ENCODE measurements at places on chromosomes 4 and X.
A peak's percentile ranks its signal among the peaks of the same experiment; 100 is the strongest.

GRCh38 chrX:57368158-57368557 is 81.7 kb downstream of the FAAH2 start:
- DNase-seq: no peak

DNA sequence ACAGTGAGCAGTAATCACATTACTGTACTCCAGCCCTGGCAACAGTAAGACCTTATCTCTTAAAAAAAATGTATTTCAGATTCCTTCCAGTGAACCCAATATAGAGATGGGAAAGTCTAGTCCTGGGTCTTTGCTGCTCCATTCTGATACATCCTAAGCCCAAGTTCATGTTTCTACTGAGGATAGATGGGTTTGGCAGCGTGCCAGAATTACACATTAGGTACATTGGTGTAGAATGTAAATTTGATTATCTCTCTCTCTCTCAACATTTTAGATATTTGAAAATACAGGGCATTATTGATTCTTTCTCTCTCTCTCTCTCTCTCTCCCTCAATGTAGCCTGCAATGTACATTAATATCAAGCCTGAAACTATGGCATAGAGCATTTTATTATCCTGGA is 43.5 kb upstream of the ZNF330 start:
- DNase-seq: no peak

DNA sequence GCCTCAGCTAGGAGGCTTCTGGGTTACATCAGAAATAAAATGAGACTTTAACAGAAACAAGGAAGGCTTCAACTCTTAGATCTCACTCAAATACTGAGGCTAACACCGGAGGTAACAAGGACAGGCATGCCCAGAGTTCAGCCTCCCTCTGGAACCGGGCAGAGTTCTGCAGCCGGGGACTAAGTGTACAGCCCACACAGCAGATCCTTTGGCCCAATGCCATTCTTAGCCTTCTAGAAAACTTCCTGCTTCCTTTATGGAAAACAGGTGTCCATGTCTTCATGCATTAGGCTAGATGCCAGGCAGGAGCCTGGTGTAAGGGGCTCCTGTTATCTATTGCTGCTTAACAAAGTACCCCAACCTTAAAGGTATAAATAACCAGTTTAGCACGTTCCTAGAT is 369.7 kb downstream of the BCOR start:
- DNase-seq: no peak

DNA sequence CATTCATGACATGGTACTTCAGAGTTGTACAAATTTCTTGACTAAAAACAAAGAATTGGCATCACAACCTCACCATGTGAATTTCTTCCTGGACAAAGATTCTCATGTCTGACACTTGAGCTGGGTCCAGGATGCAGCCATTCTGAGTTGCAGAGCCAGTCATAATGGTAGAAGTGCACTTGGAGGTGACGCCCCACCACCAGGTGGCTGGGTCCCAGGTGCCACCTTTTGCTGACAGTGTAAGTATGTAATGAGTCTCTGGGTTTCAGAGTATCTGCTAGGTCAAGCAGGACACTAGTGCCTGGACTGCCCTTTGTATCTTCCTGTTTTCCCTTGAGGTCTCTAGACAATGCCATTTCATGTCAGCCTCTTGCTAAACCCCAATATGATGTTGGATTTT is 36.6 kb upstream of the WDR1 start:
- no peak for DNase-seq

GRCh38 chrX:118773782-118774181 is 46.4 kb downstream of the IL13RA1 start:
- no peak for DNase-seq

GRCh38 chr4:145380123-145380522 is 101.5 kb upstream of the SMAD1 start:
- no peak for DNase-seq

- no peak for DNase-seq
Observed at GRCh38 chrX:43016021-43016420, 238.1 kb upstream of the PPP1R2C start.

DNA sequence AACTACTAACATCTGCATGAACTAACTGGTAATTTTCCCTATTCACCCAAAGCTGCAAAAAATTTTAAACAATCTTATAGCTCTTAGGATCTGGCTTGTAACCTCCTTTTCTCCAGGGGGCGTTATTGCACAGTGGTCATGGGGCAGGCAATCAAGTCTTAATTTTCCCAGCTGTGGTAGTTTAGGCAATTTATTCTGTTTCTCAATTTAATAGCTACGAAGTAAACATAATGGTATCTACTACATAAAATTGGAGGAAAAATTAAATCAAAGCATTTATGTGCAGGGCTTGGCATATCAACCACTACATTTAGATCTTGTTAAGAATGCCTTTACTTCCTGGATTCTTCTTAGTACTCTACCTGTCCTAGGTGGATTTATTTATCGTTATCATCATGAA is 137.4 kb upstream of the GUCY1A1 start:
- DNase-seq: no peak

DNA sequence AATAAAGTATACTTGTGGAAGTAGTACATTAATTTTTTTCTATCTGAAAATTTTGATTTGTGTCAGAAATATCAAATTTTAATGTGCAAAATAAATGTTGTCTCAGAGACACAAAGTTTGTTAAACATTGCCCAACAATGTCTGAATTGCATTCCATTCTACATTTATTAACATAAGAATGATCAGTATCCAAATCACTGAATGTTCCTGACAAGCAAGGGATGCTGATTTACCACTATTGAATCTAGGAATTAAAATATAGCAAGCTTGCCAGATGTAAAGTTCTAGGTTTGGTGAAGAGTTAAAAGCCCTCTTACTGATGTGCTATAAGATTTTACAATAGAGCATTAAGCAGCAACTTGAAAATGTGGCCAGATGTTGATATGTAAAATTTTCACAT is 489.2 kb upstream of the CTSO start:
- DNase-seq: no peak

GRCh38 chr4:184216515-184216914 is 1.2 kb downstream of the ENPP6 start:
- DNase-seq: no peak

DNA sequence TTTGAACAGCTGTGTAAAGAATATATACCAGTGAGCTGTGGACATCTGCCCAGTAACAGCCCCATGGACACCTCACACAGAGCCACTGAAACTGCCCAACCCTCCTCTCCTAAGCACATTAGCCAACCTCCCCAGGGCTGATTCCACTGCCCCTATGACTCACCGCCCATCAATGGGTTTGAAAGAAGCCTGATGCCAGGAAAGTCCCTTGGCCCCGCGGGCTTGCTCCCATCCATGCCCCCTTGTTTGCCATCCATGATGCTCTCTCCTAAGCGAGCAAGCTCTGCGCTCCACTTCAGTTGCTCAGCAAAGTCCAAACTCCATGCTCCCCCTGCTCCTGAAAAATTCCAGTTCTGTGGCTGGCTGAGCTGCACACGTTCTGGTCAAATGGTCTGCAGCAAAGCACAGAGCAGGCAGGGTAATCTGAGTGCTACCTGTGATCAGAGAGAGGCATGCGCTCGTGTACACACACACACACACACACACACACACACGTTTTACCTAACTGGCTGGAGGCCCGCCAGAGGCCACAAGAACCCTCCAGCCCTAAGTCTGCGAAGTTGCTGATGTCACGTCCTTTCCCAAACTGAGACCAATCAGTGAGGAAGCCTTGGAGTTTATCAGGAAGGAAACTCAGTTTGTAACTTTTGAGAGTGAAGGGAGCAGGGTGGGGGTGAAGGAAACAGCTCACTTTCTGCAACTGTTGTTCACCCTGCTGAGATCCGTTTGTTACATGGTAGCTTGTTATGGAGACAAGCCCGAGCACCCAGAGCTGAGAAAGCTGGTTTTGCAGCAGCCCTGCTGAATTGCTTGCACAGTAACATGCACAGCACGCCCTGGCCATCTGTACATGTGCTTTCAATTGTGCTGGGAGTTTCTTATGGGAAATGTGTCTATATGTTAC is at the start of gene ASB9:
TSS of gene ASB9 (minus strand) at position 466 of the 904 bp plus-strand sequence. CDS start at position 257, 209 bp downstream.
- peak; percentile 96 for DNase-seq

DNA sequence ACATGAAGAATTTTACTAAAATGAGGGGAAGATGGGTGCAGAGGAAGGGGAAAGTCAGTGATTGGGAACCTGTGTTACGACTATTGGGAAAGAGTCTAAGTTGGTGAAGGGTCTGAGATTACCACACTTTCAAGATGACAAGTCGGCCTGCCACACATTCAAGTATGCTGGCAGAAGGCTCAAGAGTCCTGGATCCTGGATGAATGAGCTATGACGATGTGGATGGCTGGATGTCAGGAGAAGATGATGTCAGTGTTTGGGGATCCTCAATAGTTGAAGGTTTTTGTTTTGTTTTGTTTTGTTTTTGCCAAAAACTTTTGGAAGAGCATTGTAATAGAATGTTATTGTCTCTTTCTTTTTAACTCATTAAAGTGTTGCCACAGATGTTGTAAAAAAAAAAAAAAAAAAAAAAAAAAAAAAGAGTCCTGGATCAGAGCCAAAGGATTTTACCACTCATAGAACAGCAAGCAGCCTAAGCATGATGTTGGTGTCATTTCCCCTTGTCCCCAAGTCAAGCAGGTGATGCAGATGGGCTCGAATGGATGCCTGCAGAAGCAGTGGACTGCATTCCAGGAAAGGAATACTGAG is 120.6 kb downstream of the REELD1 start:
- DNase-seq: no peak

GRCh38 chrX:33465137-33465536 is 253.8 kb upstream of the DMD start:
- DNase-seq: no peak

- DNase-seq: no peak
Observed at GRCh38 chr4:3744901-3745300, 21.3 kb upstream of the ADRA2C start.

DNA sequence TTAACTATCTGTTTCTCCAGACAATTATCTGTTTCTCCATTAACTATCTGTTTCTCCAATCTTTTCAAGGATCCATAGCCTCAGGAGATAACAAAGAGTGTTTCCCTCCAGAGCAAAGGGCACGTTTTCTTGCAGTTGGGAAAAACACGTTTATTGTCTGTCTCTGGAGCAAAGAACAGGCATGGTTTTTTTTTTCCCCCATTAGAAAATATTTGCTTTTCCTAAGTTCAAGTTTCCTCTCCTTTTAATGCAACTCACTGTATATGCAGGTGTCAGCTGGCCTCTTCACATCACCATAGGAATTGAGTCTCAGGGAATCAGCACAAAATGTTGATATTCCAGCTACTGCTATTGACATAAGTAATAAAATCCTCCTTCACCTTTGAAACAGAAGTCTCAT is 984.4 kb downstream of the RAB28 start:
- DNase-seq: no peak

GRCh38 chr4:51872283-51872997 is 29.5 kb downstream of the DCUN1D4 start:
- DNase-seq: no peak

DNA sequence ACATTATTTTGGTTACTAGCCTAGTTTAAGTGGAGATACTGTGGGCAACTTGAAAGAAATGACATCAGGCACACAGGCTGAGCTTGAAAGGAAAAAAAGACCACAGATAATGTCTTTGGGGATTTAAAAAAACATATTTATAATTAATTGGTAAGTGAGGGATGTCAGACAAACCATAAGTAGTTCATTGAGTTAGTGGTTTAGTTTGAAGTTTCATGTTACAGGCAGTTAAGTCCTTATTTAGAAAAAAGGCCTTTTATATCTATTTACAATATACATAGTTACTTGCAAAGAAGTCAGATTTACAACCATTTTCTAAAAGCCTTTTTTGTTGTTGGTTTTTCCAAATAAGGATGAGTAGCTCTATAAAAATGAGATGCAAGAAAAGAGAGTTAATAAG is 89.2 kb downstream of the CDS1 start:
- DNase-seq: no peak

GRCh38 chr4:2785613-2786012 is 7.3 kb upstream of the SH3BP2 start:
- DNase-seq: no peak

- no peak for DNase-seq
Observed at GRCh38 chr4:158811216-158811540, 42.4 kb downstream of the FNIP2 start.

- no peak for DNase-seq
Observed at GRCh38 chr4:67694662-67695061, 6.3 kb downstream of the UBA6 start.

DNA sequence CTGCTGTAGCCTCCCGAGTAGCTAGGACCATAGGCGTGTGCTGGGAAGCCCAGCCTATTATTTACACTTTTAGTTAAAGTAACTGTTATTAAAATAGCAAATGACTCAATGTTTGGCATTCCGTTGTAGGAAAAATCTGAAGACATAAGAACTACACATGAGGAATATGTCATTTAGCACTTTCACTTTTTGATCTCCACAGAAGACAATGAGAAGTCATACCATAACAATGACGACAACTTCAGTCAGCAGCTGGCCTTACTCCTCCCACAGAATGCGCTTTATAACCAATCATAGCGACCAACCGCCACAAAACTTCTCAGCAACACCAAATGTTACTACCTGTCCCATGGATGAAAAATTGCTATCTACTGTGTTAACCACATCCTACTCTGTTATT is 6.7 kb downstream of the GPR34 start:
- DNase-seq: no peak

GRCh38 chr4:118398226-118399090 is 45.7 kb upstream of the PRSS12 start:
- DNase-seq: no peak

DNA sequence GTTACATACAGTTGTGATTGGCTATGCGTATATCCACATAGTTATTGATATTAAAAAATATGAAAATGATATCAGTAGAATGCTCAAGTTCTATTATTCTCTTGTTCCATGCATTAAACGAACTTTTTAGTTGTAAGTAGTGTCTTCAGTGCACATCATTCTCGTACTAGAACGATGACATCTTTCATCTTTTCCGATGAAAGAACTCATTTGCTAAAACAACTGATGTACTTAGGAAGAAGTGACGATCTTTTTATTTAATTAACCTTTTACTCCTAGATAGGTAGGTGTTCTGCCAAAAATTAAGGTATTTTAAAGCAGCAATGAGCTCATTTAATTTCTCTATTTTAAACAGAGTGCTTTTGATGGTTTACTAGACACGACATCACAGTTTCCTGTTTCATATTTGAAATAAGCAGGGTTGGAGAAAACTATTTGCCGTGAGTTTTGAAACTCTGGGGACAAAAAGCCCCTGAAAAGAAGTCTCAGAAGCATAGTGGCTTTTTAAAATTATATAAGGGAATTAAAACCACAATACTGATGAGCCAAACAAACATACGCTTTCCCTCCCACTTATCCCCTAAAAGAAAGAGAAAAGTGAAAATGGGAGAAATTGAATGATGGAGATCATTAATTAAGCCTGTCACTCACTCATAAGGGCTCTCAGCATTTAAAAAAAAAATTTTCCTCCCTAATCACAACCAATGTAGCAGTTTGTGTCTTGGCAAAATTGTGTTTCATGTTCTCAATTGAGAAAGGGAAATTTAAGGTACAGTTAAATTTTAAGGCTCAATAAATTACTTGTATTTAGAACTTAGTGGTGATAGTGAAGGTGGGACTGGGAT is 25.6 kb downstream of the SPRY1 start:
- DNase-seq: no peak

GRCh38 chr4:54296548-54297203 is 67.6 kb downstream of the PDGFRA start:
- no peak for DNase-seq
